ENCODE measurements at places on chromosomes 4 and X.

GRCh38 chr4:147044241-147044640 is 98.6 kb upstream of the TTC29 start:
- DNase-seq: no peak

DNA sequence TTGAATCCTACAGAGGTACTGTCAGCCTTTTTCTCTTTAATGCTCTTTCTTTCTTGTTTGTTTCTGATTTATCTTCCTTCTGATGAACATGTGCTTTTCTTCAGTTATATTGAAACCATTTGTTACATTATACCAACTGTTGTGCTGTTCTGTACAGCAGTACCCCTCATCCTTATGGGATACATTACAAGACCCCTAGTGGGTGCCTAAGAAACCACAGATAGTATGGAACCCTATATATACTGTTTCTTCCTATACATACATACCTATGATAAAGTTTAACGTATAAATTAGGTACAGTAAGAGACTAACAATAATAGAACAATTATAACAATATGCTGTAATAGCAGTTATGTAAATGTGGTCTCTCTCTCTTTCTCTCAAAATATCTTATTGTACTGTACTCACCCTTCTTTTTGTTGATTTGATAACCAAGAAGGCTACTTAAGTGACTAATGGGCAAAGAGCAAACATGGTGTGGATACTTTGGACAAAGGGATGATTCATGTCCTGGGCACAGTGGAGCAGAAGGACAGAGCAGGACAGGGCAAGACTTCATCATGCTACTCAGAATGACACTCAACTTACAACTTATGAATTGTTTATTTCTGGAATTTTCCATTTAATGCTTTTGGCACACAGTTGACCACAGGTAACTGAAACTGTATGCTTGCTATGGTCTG is 10.7 kb upstream of the YIPF7 start:
- no peak for DNase-seq

DNA sequence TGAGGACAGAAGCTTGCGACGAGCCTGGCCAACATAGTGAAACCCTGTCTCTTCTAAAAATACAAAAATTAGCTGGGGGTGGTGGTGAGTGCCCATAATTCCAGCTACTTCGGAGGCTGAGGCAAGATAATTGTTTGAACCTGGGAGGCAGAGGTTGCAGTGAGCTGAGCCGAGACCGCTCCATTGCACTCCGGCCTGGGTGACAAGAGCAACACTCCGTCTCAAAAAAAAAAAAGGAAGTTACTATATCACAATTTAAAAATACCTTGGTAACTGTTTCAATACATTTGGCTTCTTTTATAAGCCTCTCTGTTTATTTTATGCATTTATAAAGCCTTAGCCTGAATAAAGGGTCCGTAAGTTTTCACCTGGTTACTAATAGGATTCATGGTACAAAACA is 46.6 kb upstream of the CHRNA9 start:
- DNase-seq: no peak

DNA sequence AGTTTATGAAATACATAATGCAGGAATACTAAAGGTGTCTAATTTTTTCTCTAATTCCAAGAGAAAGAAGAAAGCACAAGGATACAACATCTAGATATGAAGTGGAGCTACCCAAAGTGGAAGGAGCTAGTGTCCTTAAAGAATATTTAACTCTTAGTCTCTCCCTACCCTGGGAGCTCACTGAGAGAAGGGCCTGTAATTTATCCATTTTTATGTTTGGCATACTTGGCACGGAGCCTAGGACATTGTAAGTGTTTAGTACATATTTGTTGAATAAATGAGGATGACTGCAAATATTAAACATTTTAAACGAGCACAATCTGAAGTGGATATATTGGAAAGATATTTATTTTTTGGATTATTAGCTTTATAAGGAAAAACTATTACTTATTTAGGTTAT is 674.8 kb downstream of the IQCM start:
- DNase-seq: no peak

DNA sequence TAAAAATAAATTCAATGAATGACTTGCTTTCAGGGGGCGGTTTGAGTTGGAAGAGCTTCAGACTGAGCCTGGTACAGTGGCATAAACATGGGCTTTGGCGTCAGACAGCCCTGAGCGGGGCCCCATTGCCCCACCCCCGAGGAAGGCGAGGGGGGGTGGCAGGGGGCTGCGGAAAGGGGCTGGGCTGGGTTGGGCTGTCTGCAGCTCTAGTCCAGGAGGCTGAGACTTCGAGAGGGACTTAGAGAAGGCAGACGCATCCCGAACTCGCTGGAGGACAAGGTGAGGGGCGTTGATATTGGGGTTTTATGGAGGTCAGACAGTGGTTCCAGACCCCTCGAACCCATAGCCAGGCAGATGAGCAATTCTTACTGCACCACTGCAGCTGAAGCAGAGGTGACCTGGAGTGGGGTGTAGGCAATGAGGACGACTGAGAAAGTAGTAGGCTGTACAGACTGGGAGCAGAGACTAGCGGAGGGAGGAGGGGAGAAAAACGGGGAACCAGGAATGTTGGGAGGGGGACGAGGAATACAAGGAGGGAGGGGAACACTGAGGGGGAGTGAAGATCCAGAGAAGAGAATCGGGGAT is at the start of gene MAGED2:
Gene MAGED2, plus strand, starts transcription at position 222 of the 585 bp plus-strand sequence. CDS start 1,587 bp downstream, outside the sequence.
- DNase-seq: peak; percentile 39

GRCh38 chrX:118189000-118189399 is 72.4 kb upstream of the KLHL13 start:
- no peak for DNase-seq

DNA sequence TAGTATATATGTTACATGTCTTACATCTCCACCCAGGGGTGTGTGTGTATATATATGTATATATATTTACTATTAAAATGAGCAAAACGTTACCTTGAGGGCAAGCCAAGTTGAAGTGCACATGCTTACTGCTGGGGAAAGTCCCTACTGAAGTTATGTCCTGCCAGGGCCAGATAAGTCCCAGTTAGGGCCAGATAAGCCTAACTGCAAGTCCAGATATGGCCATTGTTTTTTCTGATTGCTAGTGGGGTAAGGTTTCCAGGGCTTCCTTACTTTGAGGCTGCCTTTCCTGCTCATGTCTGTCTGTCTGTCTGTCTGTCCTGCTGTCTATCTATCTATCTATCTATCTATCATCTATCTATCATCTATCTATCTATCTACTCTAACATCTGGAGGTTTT is 19.3 kb upstream of the ZNF81 start:
- DNase-seq: no peak

GRCh38 chr4:184514121-184514988 is 40.0 kb upstream of the IRF2 start:
- peak; percentile 21 for DNase-seq

GRCh38 chr4:32477518-32477917 is 1757.3 kb downstream of the PCDH7 start:
- no peak for DNase-seq

GRCh38 chr4:126038502-126039144 is 723.9 kb downstream of the FAT4 start:
- no peak for DNase-seq

DNA sequence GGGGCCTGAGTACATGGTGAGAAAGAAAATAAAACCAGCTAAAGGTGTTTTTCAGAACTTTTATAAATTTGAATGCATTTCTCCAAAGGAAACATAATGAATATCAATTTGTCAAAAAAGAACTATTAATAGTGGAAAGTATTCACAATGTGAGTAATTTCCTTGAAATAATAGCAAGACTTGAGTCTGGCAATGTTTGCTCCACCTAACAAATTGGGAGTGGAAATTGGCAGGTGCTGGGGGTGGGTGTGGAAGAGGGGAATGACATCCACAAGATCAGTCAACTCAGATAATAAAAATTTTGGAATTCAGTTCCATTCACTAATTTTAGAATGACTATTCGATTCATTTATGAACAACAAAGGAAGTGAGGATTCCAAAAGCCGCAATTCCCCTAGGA is 884.8 kb upstream of the SLIT2 start:
- no peak for DNase-seq

DNA sequence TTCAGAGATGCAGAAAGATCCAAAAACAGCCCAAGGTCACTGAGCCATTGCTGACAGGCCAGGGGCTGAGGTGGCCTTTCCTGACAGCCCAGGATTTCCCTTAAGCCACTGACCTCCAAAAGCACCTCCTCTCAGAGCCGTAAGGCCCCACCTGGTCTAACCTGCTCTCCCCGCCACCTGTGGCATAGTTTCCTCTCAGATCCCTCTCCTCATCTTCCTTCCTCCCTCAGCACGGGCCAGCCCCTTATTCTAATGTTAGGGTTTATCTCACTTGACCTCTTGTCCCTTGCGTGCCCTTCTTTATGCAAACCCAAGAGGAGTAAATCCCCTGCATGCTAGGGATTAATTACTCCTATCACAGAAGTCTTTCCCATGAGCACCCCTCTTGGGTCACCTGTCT is 113.0 kb downstream of the RBM47 start:
- no peak for DNase-seq

GRCh38 chrX:68383540-68383939 is 49.8 kb downstream of the OPHN1 start:
- no peak for DNase-seq

DNA sequence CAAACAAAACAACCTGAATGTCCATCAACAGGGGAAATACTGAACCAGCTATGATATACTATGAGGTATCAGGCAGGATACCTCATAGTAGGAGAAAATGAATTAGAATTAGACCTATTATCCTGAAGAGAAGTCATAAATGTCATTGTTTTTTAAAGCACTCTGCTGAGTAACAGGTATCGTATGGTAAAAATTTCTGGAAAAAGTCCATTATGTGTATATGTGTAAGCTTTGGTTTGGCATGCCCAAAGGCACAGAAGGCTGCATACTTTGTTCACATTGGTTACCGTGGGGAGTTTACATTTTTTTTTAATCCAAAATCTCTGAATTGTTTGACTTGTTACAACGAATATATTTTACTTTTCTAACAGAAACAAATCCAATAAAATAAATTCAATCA is 70.5 kb downstream of the RPS3A start:
- DNase-seq: no peak

- no peak for DNase-seq
Measured at GRCh38 chr4:13994016-13994415, 366.5 kb upstream of the BOD1L1 start.

DNA sequence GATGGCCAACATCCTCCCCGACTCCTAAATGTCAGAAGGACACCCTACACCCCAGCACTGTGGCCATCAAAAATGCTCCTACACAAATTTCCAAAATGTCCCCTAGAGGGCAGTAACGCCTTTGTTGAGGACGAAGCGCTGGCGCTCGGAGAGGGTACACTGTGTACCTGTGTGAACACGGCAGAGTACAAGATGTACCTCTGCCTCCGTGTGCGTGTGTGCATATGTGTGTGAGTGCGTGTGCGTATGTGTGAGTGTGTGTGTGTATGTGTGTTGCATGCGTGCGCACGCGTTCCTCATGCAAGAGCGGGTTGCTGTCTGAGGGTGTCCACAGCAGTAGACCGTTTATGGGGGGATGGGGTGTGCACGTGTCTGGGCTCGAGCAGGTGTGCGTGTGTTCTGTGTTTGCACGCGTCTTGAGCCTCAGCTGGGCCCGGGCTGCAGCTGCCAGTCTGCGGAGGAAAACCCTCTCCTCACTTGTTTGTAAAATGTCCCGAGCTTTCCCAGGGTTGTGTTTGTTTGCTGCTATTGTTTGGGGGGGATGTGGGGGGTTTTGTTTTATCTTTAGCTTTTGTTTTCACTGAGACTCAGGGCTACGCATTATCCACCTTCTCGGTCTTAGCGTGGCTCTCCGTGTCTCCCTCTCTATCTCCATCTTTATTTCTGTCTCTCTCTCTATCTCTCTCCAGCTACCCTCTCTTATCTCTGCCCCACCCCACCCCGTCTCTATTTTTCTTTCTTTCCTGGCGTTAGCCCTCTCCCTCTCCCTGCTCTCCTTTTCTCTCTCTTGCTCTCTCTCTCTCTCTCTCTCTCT is 10.4 kb upstream of the TSPYL2 start:
- peak; percentile 78 for DNase-seq

Measured in CD4-positive, alpha-beta T cell treated with Interleukin-6 at 100 ng/mL for 8 hours (primary cell).